Karpas-422 (cell line): ENCODE measurements at places on chromosomes 5 and 9.

GRCh38 chr9:24189986-24190385 lies 355.7 kb downstream of the IZUMO3 start:
- DNase-seq, result no peak

- no peak for DNase-seq
Observed at GRCh38 chr5:160318409-160318808, 6.0 kb upstream of the CCNJL start.

DNA sequence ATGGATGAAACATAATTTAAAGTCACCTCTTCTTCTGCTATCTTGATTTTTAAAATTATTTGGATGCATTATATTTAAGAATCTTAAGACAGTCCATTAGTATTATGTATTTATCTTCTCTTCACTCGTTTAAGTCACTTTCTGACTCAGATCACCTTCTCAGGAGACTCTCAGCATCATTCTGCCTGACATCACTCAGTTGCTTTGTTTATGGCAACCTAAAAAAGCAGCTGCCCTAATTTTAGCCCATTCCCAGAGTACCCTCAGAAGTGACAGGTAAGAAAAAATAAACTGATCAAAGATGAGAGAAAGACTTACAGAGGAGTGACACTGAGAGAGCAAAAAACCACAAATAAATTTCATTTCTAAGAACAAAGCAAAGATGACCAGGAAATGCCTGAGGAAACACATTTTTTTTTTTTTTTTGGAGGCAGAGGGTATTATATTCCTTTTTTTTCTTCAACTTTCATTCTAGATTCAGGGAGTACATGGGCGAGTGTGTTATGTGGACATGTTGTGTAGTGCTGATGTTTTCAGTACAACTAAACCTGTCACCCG lies 140.5 kb downstream of the MUSK start:
- DNase-seq, result no peak

DNA sequence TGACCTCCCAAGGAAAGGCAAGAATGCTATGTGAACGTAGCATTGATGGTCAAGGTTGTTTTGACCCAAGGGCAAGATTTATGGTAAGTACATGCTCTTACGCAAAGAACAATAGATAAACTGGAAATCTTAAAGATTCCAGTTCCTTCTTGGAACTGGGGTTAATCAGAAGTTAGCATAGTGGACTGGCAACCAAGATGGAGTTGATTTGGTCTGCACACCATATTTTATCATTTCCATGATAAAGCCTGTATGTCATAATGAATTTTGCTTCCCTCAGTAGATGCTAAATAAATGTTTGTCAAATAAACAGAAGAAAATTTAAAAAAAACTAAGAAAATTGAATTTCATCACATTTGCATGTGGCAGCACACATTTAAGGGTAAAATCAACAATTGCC lies 242.4 kb upstream of the MEF2C start:
- no peak for DNase-seq

DNA sequence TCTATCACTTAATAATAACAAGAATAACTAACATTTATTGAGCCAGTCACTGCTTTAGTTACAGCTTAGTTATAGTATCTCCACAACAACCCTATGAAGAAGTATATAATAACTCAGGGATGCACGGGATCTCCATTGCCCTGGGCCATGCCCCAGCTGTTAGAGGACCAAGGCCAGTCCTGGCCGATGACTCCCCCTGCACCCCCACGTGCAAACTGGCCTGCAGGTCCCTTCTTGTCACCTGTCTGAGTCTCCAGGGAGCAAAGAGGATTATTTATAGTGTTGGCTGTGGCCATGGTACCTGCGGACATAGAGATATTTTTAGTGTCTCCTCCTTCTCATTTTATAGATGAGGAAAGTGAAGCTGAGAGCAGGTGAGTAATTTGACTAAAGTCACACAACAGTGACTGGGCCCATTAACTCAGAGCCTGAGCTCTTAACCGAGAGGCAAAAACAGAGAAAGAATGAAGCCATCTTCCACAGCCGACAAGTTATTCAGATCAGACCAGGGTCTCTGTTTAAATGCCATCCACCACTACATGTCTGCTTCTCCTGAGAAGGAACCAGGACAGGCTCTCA lies 94.4 kb downstream of the TMEM215 start:
- DNase-seq, result peak; percentile 77

DNA sequence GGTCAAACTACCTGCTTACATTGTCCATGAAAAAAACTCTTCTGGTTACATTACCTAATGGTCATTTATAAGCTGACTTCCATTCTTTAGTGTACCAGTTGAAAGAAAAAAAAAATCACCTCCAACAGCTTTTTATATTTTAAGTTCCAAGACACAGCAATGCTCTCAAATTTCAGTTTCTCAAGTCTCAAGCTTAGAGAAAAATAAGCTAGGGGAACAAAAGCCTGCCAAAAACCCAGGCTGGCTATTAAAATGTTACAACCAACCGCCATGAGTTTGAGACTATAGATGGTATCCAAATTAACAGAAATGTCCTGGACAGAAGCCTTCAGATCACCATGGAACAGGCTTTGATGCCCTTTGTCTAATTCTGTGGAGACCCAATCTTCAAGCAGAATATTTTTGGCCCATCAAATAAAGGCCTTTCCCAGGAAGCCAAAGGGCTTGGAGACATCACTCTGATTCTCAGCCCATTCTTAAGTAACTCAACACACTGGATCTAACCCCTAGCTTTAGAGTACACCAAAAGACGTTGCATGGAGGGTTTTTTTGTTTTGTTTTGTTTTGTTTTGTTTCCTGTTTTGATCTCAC lies 343.7 kb downstream of the GLIS3 start:
- DNase-seq, result no peak

GRCh38 chr5:80070338-80071056 lies 35.3 kb downstream of the THBS4 start:
- DNase-seq, result peak; percentile 63

GRCh38 chr9:99158629-99159028 lies 53.7 kb downstream of the TGFBR1 start:
- peak; percentile 45 for DNase-seq

DNA sequence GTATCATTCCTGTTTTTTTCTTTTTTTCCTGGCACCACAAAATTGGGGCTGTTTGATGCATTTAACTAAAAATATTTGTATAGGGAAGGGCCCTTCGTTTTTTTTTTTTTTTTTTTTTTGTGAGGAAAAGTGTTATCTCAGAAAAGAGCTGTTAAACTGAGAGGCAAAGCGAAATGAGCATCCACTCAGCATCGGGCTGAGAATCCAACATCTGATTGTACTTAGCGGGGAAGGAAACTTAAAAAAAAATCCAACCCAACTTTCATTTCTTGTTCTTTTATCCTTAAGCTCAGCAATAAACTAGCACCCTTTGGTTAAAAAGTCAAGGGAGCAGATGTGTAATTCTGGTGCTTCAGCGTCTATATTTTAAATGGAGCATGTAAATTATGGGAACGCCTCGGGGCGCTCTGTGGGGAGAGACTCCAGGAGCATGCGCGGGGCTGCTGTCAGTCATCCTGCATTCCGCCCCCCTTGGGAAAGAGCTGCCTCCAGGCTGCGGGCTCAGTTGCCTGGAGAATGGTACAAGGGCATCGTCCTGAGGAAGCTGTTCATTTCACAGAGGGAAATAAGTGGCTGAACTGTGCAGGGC lies 33.3 kb downstream of the DMRT2 start:
- DNase-seq, result no peak

GRCh38 chr5:73728493-73729273 lies 102.7 kb downstream of the ARHGEF28 start:
- DNase-seq, result no peak

- peak; percentile 67 for DNase-seq
Observed at GRCh38 chr5:75566710-75567309, 44.4 kb upstream of the ANKDD1B start.

GRCh38 chr9:77417566-77417965 lies 230.6 kb downstream of the GNA14 start:
- DNase-seq, result no peak

DNA sequence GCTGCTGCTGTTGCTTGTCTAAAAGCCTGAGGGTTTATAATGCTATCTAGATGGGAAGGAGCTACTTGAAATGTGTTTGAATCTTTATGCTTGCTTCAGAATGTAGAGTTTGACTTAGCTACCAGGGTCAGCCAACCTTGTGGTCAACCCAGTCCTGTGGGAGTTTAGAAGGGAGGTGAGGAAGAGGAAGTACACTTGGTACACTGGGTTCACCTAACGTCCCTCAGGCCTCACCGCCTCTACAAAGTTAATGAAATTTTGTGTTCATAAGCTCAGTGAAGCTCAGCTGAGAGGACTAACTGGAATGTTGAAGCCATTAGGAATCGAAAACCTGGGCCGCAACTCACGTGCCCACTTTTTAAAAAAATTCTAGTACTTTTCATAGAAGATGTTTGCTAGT lies 10.7 kb downstream of the IQGAP2 start:
- DNase-seq, result no peak

GRCh38 chr5:87674235-87674634 lies 261.5 kb upstream of the CCNH start:
- DNase-seq, result no peak

GRCh38 chr5:159181152-159181551 lies 28.2 kb downstream of the RNF145 start:
- peak; percentile 63 for DNase-seq

DNA sequence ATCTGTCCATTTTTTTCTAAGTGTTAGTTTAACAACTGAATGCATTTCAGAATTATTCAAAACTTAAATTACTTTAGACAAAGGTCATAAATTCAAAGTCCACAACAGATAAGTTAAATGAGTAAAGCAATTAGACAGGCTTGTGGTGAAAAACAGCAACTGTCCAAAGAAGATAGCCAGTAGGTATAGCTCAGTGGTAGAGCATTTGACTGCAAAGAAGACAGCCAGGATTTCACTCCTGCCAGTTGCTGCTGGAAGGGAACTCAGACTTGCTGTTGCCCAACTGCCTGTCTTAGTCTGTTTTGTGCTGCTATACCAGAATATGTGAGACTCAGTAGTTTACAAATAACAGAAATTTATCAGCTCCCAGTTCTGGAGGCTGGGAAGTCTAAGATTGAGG lies 10.0 kb downstream of the FANCC start:
- no peak for DNase-seq

- no peak for DNase-seq
Observed at GRCh38 chr5:131609774-131610173, 25.3 kb downstream of the RAPGEF6 start.

GRCh38 chr5:33688066-33688465 lies 203.7 kb downstream of the ADAMTS12 start:
- no peak for DNase-seq

GRCh38 chr5:60417500-60418181 lies 282.3 kb downstream of the DEPDC1B start:
- no peak for DNase-seq

DNA sequence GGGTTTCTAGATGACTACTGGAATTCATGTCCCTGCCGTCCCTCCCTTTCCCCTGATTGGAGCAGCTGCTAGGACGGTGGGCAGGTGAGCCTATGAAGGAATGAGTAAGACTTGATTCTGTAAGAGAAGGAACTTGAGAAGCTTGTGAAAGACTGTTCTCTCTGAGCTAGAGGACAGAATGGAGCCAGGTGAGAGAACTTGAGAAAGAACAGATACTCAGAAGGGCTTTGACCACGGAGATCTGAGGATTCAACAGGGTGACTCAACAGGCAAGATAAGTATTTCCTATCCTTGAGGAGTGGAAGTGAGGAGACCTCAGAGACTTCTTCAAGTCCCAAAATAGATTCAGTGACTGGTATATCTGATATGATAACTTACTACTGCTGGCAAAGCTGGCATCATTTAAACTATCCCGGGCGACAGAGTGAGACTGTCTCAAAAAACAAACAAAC lies 41.9 kb downstream of the HSDL2 start:
- DNase-seq, result no peak

DNA sequence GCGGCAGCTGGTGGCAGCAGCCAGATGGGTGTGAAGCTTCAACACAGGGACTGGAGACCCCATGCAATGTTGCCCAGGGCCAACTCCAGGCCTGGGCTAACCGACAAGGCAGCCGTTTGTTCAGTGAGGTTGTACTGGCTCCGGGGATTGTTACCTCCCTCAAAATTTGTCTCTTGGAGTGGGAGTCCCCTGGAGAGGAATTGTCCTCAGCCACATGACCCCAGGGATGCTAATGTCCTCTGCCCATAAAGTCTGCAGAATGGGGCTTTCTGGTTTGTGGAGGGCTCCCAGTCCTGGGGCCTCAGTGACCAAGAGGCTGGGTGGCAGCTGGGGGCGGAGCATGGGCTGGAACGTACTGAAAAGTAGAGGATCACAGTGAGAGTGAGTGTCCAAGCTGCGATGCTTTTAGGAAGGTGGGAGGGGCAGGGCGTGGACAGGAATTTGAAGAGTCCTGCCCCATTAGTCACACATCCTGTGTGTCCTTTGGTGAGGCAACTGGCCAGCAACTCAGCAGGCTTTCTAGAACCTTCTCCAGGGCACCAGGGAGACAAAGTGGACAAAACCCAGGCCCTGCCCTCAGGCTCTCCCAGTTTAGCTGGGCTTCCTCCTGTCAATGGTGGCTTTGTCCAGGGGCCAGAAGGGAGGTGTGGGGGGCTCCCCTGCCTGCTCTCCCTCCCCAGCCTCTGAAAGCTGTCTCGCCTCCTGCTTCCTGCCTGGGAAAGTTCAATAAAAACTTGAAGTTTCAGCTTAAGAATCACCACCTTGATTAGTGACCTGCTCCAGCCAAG lies 114.0 kb downstream of the NSG2 start:
- no peak for DNase-seq

GRCh38 chr5:179766021-179766725 lies 27.6 kb upstream of the LTC4S start:
- no peak for DNase-seq

- DNase-seq, result no peak
Observed at GRCh38 chr5:80069251-80069800, 34.2 kb downstream of the THBS4 start.

- DNase-seq, result no peak
Observed at GRCh38 chr5:69184621-69185020, 4.8 kb upstream of the CENPH start.

GRCh38 chr5:81226949-81227348 lies 6.2 kb upstream of the CKMT2 start:
- DNase-seq, result no peak

- no peak for DNase-seq
Observed at GRCh38 chr9:7242126-7242525, 484.4 kb downstream of the KDM4C start.

- DNase-seq, result no peak
Observed at GRCh38 chr5:145160679-145161078, 674.5 kb downstream of the PRELID2 start.

- DNase-seq, result no peak
Observed at GRCh38 chr5:58963361-58963760, 380.5 kb downstream of the RAB3C start.

- no peak for DNase-seq
Observed at GRCh38 chr5:81632679-81633078, 118.2 kb downstream of the SSBP2 start.
